ENCODE measurements at places on chromosomes 13 and 19.

GRCh38 chr19:39811064-39811463 lies 22.9 kb downstream of the DYRK1B start:
- DNase-seq, result no peak

DNA sequence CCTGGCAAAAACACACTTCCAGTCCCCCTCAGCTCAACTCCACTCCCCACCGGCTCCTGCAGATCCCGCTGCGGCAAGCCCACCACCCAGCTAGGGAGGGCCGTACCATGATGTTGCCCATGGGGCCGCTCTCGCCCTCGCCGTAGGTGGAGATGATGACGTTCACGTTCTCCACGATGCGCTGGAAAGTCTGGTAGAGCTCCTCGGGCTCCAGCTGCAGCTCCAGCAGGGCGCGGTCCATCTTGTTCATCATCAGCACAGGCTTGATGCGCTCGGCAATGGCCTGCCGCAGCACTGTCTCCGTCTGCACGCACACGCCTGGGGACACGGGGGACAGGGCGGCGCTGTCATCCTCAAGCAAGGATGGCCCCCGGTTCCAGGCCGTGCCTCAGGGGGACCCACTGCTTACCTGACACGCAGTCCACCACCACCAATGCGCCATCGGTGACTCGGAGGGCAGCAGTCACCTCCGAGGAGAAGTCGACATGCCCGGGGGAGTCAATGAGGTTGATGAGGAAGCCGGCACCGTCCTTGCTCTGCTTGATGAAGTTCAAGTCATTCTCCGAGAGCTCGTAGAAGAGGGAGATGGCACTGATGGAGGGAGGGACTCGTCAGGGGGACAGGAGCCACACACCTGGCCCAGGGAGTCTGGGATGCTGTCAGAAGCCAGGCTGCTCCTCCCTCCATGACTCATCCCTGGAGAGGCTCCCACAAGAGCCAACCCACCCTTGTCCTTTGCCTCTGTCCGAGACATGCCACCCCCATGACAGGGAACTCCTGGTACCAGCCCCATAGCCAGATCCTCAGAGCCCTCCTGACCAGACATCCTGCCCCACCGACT lies 2.3 kb downstream of the EEF2 start:
- DNase-seq, result no peak

DNA sequence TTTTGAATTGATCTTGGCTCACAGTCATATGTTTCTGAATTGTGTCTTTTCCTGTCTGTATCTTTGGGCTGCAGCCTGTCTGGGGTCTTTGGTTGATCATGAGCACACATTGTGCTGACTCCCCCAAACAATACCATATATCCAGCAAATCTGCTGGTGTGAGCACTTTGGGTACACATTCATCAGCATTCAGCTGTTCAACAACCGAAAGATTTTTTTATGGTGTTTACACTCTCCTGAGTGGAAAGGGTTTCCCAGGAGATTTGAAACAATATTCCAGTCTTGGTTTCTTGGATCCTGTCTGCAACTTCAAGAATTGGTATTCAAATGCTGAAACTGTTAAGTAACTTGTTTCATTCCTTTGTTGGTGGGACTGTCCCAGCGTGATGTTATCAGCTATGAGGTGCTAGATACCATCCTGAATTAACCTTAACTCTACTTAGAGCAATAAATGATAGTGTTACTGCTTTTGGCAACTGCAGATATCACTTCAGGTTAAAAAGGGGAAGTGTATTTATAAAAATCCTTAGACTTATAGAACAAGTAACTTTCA lies 78.4 kb upstream of the DIAPH3 start:
- no peak for DNase-seq

- DNase-seq, result no peak
Observed at GRCh38 chr13:93145199-93145598, 81.4 kb upstream of the GPC6 start.

GRCh38 chr19:14395710-14396336 lies 14.6 kb downstream of the ADGRE5 start:
- DNase-seq, result no peak

GRCh38 chr19:15025217-15025616 lies 24.1 kb upstream of the CASP14 start:
- DNase-seq, result peak; percentile 47

DNA sequence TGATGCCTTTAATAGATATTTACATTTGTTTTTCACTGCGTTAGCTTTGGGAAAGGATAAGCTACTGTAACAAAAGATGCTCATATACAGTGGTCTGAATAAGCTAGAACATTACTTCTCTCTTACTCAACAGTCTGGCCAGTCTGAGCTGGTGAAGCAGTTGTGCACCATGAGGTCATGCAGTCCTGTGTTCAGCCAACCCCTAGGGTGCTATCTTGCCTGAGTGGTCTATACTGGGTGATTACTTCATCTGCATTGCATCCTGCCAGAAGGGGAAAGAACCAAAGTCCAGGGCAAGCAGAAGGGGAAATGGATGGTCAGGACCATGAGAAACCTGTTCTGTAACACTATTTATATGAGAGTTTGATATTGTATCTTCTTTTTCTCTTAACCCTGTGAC lies 31.5 kb downstream of the ERCC5 start:
- DNase-seq, result no peak

DNA sequence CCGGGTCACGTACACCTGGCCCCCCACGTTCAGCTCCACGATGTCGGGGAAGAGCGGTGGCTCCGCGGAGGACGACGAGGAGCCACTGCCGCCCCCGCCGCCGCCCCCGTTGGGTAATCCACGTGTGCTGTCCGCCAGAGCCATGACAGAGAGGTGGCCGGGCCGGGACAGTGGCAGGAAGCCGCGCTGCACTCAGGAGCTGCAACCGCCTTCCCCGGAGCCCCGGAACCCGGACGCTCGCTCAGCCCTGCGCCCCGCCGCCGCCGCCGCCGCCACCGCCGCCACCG lies 257 bp downstream of the KCTD12 start:
- no peak for DNase-seq

GRCh38 chr19:30036154-30037129 lies 94.4 kb downstream of the URI1 start:
- DNase-seq, result no peak

DNA sequence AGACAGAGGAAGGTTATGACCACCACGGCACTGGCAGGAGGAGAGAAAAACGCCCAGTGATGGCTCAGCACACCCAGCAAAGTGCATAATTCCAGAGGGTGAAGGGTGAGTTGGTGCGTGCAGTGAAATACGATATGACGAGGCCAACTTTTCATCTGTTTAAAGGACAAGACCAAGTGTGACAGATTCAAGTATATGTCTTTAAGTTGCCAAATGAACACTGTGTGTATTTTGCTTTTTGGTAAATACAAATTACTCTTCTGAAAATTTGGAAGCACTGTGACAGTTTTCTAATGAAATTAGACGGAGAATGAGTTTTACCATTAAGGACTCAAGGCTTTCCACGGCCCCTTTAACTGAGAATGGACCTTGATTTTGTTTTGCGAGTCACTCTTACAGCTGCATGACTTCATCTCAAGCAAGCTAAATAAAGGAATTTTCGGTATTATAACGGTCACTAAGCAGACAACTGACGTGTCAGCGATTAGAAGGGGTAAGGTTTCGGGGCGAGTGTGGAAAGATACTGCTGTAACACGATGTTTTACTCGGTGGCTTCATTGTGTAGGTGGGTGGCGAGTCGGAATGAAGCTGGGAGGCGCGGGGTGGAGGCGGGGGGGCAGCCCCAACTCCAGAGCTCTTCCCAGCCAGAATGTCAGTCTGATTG lies 22.8 kb downstream of the COL4A2 start:
- DNase-seq, result no peak

GRCh38 chr19:6736169-6736916 lies 1.0 kb downstream of the GPR108 start:
- peak; percentile 87 for DNase-seq

DNA sequence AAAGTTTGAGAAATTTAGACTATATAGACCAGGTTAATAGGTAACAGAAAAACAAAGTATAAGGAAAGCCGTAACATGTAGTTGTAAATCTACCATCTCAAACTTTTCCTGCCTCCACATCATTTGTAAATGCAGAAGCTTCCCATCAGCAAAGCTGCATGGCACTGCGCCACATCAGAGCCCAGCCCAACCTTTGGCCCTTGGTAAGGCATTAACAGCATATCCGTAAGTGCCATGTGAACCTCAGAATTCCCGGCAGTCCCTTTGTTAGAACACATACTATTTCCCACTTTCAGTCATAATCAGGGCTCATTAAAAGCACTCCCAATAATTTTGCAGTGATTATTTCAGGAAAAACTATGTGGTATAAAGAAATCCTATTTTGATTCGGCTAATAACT lies 51.6 kb downstream of the MPHOSPH8 start:
- DNase-seq, result no peak

- no peak for DNase-seq
Observed at GRCh38 chr13:102947745-102948405, 102.0 kb downstream of the ERCC5 start.

DNA sequence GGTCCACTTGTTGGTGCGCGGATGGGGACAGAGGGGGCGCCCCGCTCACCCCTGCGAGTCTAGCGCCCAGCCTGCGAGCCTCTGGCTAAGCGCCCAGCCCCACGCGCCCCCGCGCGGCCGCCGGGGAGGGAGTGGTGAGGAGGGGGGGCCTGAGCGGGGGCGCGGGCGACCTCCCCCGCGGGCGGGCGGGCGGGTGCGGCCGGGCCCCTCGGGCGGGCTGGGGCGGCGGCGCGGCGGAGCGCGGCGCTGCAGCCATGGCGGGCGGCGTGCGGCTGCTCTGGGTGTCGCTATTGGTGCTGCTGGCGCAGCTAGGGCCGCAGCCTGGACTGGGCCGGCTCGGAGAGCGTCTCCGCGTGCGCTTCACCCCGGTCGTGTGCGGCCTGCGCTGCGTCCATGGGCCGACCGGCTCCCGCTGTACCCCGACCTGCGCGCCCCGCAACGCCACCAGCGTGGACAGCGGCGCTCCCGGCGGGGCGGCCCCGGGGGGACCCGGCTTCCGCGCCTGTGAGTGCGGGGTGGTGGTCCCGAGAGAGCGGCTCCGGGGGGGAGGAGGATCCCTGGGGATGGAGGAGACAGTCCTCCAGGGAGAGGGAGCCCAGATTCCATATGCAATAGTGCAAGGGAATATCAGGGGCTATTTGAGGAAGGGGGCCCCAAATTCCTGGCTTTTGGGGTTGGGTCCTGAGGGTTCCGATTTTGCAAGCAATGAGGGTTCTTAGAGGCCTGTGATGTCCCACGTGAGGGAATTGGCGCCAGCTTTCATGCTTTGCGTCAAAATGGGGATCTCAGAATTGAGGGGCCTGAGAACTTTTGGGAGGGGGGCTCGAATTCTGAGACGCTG lies at the start of gene LTBP4:
Gene LTBP4, plus strand, starts transcription at position 236 of the 841 bp plus-strand sequence. Its CDS starts 19 bp downstream, at position 255.
- no peak for DNase-seq

GRCh38 chr13:63632321-63632720 lies 2216.7 kb upstream of the PCDH20 start:
- no peak for DNase-seq

DNA sequence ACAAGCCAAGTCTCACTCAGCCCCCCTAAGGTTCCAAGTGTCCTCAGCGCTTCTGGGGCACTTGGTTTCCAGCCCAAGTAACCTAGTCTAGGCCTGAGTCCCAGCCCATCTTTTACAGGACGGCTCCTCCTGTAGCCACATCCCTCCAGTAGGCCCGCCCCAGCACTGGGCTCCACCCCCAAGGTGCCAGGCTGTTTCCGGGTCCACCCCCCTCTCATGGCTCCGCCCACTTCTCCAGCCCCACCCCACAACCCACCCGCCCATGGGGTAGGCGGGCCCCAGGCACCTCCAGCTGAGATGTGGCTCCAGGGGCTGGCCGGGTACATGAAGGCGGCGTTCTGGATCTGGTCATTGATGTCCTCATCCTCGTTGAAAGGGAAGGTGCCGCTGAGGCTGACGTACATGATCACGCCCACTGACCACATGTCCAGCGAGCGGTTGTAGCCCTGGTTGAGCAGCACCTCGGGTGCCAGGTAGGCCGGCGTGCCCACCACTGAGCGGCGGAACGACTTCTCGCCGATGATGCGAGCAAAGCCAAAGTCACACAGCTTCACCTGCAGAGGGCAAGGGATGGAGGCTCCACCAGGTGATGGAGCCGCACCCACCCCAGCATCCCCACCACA lies 17.2 kb upstream of the DACT3 start:
- no peak for DNase-seq

- DNase-seq, result no peak
Observed at GRCh38 chr13:40205771-40206240, 460.6 kb downstream of the FOXO1 start.

DNA sequence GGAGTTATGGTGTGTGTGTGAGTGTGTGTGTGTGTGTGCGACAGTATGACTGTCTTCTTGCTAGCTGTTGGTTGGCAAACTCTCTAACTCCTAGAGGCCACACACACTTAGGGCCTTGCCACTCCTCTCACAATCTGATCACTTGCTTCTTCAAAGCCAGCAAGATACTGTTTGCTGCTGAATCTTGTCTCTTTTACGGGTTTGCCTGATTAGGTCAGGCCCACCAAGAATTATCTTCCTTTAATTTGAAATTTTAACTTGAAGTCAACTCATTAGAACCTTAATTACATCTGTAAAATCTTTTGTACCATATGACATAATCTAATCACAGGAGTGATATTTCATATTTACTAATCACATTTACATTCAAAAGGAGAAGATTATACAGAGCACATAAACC lies 359.2 kb upstream of the SGCG start:
- DNase-seq, result no peak

DNA sequence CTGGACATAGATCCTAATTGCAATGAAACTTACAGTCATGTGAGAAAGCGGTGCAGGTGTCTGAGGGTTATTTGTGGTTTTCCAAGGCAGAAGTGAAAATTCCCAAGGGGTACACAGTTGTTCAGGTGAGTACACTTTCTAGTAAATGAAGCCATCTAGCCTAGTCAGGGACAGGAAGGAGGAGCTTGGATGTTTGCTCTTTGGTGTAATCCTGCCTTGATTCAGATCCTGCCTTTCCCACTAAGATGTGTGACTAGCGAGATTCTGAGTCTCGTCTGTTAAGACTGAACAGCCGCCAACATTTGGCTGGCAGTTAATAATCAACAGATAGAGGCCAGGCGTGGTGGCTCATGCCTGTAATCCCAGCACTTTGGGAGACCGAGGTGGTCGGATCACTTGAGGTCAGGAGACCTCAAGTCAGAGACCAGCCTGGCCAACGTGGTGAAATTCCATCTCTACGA lies 2.5 kb downstream of the RPS9 start:
- DNase-seq, result no peak

DNA sequence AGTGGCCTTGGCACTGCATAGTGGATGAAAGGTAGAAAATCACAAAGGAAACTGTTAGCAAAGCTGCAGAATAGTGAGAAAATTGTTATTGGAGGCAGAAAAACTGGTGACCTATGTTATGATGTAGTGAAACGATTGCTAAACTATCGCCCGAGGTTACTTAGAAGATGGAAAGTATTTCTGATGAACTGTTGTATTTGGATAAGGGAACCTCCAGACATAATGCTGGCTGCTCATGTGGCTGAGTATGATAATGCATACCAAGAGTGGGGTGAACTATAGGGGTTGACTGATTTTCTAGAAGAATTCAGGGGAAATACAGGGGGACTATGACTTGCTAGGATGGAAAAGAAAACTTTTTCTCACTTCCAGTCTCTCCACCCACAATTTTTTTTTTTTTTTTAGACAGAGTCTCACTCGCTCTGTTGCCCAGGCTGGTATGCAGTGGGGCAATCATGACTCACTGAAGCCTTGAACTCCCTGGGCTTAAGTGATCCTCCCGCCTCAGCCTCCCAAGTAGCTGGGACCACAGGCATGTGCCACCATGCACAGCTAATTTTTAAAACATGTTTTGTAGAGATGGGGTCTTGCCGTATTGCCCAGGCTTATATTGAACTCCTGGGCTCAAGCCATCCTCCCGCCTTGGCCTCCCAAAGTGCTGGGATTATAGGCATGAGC lies 4.4 kb upstream of the EID2 start:
- DNase-seq, result no peak

Data from T47D (cell line).